ENCODE measurements at places on chromosomes 2 and 18.

DNA sequence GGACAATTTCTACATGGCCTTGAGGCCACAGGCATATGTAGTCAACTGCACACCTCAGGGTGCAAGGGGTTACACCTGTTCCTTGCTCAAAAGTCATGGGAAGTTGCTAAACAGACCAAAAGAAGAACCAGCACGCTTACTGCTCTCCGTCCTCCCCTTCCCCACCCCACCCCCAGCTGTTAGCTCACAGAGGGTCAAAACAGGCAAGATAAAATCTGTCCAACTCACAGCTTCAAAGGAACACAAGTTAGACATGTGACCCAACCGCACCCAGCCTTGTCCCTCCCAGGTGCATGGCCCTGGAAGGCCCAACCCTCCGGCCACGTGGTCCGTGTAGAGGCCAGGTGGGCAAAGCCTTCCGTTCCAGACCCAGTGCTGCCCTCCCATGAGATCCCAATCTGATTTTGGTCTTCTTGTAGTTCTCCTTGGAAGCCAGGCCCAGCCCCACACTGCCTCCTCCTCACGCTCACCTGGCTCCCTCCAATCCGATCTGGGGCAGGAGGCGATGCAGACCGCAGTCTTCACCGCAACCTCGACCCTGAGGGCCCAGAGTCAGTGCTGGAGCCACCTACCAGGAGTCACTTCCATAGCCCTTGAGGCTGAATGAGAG is 14.5 kb upstream of the ASPRV1 start:
- DNase-seq = no peak

GRCh38 chr2:176491172-176491904 is 222.1 kb downstream of the MTX2 start:
- DNase-seq = peak; percentile 91

GRCh38 chr2:173432049-173432754 is 77.5 kb downstream of the CDCA7 start:
- no peak for DNase-seq

GRCh38 chr2:11102956-11103860 is 52.1 kb upstream of the SLC66A3 start:
- no peak for DNase-seq

DNA sequence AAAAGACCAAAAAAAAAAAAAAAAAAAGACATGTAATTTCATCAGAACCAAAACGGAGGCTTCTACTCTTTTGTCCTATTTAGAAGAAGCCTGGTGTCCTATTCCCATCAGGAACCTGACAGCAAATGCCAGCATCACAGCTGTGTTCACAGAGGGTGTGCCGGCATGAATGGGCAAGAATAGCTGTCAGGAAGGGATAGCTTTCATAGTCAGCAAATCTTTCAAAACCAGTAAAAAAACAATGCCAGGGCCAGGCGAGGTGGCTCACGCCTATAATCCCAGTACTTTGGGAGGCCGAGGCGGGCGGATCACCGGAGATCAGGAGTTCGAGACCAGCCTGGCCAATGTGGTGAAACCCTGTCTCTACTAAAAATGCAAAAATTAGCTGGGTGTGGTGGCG is 231.8 kb upstream of the PXDN start:
- DNase-seq = no peak

GRCh38 chr2:153487448-153487847 is 8.9 kb upstream of the RPRM start:
- DNase-seq = no peak

GRCh38 chr2:70123051-70123828 is 36.0 kb downstream of the PCBP1 start:
- no peak for DNase-seq

- no peak for DNase-seq
These were observed 139.7 kb downstream of the LRP2 start for GRCh38 chr2:169222665-169223064.

DNA sequence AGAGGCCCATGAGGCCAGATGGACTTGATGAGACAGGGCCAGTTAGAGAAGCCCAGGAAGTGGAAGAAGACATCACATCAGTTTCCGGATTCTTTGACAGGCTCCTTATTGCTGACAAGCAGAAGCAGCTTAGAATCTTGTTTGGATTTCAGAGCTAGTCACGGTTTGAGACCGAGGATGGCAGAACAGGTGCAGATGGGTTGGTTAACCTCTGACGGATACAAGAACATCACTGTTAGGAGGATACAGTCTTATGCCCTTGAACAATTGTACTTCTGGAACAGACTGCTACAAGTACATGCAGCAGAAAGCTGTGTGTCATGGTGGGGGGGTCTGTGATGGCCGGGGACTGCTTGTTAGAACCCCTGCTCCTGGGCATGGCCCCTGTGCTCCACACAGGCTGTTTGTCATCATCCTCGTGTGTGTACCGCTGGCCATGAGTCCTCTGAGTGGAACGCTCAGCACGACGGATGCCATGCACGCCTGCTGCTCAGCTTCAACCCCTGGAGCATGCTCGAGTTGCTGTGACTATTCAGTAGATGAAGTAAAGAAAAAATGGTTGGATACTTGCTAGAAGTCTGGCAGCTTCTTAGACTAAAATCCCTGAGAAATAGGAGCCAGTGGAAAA is 217.7 kb downstream of the SH3RF3 start:
- no peak for DNase-seq

DNA sequence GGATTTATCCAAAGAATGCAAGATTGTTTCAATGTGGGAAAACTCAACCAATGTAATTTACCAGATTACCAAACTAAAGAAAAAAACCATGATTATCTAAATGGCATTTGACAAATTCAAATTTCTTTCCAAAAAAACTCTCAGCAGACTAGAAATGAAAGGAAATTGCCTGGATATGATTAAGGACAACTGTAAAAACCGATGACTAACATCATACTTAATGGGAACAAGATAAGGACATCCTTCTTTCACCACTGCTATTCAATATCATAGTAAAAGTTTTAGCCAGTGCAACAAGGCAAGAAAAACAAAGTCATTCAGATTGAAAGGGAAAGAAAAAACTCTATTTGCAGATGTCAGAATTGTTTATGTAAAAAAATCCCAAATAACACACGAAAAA is 4.4 kb upstream of the CCDC150 start:
- DNase-seq = no peak

DNA sequence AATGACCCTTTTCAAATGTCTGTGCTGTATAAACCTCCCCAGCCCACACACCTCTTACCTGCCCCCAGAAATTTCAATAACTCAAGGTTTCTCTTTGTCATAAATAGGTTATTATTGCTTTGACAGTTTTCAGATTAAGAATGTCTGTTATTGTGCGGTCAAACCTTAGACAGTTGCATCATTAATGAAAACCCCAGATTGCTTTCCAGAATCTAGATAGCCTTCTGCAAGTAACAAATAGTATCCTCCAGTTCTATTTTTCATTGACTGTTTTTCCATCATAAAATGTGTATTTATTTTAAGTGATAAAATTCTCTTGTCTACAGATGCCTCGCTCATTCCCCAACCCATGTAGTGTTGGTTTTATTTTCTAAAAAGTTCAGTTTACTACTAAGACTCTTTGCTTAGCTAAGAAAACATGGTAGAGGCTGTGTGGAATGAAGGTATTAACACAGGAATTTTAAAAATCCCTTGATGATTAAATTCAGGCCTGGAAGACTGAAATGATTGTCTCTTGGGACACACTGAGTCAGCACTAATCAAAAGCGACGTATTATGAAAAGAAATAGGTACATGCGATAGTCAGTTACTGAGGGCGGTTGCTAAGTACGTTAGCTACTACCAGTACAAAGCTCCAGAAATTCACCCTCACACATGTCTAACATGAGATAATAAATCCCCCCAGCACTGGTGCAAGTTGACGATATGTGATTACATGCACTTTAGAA is 38.4 kb upstream of the ITGAV start:
- no peak for DNase-seq

- DNase-seq = peak; percentile 64
These were observed at the start of gene PRKCE for GRCh38 chr2:45651415-45652089. Gene PRKCE, plus strand, starts transcription at chr2:45651675.
